Natural killer cell treated with Interleukin-12 subunit alpha and Interleukin-12 subunit beta and Interleukin-15 and Interleukin-18, amount 100 ng/mL, for 72 hours (primary cell): ENCODE measurements at places on chromosomes 2 and 18.
A peak's percentile ranks its signal among the peaks of the same experiment; 100 is the strongest.

DNA sequence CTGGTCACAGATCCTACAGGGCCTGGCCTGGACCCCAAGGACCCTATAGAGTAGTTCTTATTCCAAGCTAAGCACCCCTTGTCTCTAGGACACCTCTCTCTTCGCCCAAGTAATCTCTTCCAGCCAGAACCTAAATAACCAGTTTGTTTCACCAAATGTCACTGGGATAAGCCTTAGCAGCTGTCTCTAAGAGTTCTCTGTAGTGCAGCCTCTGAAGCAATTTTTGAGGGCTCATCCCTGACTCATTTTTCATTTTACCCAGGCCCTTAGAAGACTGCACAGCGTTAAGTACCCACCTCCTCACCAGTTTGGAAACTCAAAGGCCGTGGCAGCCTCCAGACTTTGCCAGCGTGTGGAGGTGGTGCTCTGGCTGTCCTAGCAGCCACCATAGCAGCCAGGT lies 290.1 kb upstream of the SIX2 start:
- DNase-seq = no peak

- no peak for DNase-seq
Measured at GRCh38 chr2:11131166-11131920, 23.9 kb upstream of the SLC66A3 start.

DNA sequence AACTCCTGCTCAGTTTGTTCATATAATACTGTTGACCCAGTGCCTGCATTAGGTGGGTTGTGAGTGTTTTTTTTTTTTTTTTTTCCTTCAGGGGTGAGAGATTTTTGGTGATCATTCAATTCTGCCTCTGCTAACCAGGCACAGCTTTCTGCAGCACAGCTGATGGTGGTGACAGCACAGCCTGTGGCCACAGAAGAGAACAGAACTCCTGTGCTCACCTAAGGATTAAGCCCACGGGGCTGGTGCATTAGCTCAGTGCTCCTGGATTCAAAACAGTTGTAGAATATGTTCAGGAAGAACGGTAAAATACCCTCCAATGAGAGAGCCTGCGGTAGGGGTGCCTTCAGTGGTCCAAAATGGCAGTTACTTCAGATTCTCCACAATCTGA lies 42.0 kb downstream of the PKP4 start:
- no peak for DNase-seq

- DNase-seq = no peak
Measured at GRCh38 chr2:143524559-143525401, 395.6 kb downstream of the ARHGAP15 start.

GRCh38 chr2:12210016-12210933 lies 463.8 kb downstream of the LPIN1 start:
- DNase-seq = no peak

DNA sequence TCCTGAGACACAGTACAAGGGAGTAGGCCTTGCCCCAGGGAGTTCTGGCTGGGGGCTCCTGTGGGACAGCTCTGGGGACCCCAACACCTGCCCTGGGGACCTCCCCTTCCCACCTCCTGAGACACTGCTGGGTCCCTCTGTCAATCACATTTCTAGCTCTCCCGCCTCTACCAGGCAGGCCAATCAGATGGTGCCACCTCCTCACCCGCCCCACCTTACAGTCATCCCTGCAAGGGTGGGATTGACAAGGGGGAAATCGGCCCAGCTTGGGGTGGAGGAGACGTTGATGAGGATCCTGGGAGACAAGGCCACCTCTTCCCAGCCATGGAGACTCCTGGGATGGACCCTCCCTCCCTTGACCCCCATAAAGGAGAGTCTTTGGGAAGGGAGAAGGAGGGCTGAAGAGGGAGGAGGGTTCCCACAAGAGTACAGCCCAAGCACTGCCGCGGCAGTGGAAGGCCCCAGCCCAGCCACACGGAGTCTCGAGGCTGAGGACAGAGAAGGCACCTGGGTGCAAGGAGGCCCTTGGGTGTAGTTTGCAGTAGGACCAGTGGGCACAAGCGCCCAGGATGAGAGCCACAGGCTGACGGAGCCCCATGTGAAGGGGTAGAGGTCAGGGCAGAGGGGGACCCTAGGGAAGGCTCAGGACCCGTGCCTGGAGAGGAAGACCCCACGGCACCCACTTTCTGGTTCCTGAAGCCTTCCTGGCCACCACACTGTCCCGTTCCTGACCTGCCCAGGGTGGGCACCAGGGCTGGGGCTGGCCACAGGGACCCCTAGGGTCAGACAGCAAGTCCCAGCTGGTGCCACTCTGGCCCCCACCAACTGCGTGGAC lies 109.9 kb upstream of the OTOS start:
- DNase-seq = no peak

DNA sequence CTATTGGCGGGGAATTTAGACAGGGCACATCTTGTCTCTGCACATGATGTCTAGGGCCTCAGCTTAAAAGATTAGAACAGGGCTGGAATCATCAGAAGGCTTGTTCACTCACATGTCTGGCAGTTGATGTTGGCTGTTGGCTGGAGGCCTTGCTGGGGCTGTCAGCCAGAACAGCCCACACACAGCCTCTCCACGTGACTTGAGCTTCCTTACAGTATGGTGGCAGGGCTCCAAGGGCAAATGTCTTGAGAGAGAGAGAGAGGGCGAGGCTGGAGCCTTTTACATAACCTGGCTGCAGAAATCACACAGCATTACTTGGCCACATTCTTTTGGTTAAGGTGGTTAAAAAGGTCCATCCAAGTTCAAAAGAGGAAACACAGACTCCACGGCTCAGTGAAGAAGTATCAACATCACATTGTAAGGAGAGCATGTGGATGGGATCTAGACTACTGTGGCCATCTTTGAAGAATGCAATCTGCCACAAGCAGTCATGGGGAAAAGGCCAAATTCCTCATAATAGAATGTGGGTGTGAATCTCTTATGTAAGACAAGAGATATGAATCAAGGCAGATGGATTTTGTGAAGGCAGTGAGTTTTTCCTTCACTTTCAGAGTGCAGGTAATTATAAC lies 30.4 kb downstream of the SRSF7 start:
- DNase-seq = no peak

- no peak for DNase-seq
Measured at GRCh38 chr2:171991027-171991426, 8.7 kb upstream of the METAP1D start.

DNA sequence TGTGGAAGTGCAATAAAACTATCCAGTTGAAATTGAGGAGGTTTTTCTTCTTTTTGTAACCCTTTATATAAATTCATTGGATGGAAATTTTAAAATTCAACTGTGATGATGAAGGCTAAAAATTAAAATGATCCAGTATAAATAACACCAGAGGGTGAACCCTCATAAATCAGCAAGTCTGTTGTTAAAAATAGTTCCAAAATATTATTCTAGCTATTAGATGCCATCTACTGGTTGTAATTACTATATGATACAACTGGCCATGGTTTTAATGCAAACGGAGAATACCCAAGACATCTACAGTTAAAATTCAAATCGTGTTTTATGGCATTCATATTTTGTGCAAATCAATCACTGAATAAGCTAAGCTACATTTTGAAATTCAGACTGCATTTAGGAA lies 53.8 kb downstream of the TMEM200C start:
- DNase-seq = no peak

DNA sequence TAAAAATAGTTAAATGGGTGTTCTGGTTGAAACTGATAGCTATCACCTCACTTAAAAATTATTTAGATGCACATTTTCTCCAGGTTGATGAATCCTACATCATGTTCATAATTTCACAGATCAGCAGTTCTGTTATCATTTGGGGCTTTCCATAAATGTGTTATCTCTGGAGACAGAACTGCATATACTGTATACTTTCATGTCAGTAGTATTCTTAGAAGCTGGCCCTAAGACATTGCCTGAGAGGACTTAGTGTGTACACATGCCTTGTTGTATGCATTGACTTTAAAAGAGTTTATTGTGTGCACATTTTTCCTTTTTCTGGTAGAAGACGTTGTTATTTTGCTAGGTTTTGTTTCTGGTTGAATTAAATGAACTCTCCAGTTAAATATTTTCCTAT lies 41.0 kb downstream of the PIK3C3 start:
- no peak for DNase-seq

GRCh38 chr2:223109341-223109740 lies 57.4 kb downstream of the KCNE4 start:
- DNase-seq = no peak

GRCh38 chr2:240974771-240975572 lies 23.4 kb upstream of the SNED1 start:
- DNase-seq = no peak

DNA sequence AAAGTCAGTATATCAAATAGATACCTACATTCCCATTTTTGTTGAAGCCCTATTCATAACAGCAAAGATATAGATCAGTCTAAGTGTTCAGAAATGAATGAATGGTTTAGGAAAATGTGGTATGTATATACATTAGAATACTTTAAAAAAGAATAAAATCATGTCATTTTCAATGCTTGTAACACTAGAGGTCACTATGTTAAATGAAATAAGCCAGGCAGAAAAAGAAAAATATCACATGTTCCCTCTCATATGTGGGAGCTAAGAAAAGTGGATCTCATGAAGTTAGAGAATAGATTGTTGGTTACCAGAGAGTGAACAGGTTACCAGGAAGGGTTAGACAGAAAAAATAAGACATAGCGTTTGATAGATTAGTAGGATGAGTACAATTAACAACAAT lies 1111.0 kb upstream of the SLC39A10 start:
- no peak for DNase-seq

- no peak for DNase-seq
Measured at GRCh38 chr2:105610576-105611332, 134.0 kb upstream of the NCK2 start.

GRCh38 chr2:182897137-182897536 lies 30.7 kb upstream of the FRZB start:
- no peak for DNase-seq

DNA sequence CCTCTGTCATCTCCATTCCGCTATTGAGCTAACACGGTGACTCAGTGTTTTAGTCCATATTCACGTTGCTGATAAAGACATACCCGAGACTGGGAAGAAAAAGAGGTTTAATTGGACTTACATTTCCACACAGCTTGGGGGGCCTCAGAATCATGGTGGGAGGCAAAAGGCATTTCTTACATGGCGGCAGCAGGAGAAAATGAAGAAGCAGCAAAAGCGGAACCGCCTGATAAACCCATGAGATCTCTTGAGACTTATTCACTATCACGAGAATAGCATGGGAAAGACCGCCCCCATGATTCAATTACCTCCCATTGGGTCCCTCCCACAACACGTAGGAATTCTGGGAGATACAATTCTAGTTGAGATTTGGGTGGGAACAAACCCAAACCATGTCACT lies 22.6 kb upstream of the CXXC1 start:
- DNase-seq = no peak

GRCh38 chr18:48815581-48816324 lies 135.0 kb downstream of the SMAD7 start:
- DNase-seq = peak; percentile 61

GRCh38 chr2:78589871-78590270 lies 435.6 kb upstream of the REG3G start:
- DNase-seq = no peak

DNA sequence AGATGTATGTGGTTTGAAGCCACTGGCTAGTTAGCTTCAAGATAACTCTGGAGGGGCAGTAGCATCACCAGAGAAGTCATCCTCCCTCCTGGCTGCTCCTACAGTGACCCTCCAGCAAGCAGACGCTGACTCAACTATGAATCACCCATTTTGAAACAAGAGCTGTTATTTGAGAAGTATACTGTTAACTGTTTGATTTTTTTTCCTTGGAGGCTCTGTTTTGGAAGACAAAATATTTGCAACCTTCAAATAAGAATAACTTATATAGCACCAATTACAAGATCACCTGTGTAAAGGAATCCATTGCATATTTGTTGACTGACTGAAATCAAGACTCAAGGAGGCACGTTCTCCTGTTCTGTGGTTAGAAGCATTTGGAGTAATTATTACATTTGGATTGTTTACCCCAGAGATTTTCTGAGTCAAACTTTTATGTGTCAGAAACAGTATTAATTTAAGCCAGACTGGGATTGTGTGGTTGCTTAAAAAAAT lies 313.8 kb downstream of the MTX2 start:
- no peak for DNase-seq

DNA sequence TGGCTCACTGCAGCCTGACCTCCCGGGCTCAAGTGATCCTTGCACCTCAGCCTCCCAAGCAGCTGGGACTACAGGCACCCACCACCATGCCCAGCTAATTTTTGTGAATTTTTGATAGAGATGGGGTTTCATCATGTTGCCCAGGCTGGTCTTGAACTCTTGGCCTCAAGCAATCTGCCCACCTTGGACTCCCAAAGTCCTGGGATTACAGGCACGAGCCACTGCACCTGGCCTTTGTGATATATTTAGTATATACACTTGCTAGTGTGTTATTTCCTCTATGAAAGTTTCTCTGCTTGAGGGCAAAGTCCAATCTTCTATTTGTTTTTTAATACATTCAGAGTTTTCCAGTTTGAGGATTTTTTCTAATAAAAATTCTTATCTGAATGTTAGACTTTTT lies 119.3 kb downstream of the GALNT3 start:
- DNase-seq = no peak

DNA sequence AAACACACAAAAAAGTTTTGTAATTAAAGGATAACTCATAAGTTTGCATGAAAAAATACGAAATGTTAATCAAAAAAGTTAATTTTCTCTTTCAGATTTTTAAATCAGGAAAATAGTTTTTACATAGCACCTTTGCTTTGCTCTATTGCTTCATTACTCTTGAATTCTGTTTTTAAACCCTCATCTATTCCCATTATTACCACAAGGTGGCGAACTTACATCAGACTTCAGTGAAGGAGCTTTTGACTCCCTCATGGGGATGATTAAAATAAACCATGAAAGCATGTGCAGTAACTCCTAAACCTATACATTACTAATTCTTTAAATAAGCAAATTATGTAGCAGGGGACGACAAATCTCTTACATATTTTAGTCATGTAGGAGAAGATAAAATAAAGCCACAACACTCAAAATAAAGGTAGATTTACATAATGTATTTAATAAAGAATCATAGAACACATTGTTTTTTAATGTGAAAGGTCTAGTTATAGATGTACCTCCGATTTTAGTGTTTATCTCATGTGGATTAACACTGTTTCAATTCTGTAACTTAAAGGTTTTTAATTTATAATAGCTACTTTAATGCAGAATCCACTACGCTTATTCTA lies 105.2 kb downstream of the NETO1 start:
- DNase-seq = no peak

DNA sequence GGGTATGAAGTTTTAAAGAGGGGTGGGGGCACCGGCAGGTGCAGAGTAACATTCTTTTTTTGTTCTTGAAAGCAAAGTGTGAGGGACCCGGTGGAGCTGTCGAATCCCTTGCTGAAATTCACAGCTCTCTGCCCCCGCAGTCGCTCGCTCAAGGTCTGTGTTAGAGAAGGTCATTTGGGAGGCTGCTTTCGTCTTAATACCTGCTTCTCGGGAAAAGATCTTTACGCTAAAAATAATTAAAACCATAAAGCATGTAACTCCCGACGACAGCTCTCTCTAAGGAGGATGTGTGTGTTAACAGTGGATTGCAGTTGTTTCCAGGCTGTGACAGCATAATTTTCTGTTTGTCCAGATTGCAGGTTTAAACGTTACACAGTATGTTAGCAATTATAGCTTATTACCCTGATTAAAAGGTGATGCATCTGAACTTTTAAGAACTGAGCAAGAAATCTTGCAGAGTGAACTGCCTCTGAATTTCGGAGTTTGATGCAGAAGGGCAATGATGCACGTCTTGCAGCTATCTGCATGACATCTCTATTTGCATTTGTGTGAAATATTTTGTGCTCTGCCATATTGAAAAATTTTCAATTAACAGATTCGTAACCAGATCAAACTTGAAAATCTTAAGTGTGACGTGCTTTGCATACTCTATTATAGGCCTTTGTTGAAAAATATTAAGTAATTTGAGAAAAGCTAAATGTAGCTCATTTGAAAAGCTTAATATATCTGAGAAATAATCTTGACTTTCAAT lies 954 bp downstream of the RAPGEF4 start:
- no peak for DNase-seq
